CD8-positive, alpha-beta T cell (primary cell): ENCODE measurements at places on chromosomes 1 and 21. TPM values are rescaled to one million over a fixed set of nuclear protein-coding genes. Genes with fewer than 3 reads are reported as not detected.

DNA sequence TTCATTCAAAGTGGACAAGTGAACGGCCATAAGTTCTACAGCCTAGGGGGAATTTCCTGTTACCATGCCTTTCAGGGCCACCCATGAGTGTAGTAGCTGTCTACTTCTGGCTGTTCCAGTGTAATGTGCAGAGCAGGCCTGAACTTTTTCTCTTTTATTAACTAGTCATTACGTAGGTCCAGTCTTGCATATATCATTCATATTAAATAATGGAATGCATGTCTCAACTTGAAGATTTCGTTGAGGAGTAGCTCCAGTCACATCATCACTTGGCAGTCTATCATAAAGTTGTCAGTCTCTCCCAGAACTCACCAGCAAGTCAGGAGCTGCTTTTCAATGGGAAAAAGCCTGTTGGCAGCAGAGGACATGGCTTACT lies 12.0 kb upstream of the GIPC2 start:
- DNase-seq: no peak

- no peak for DNase-seq
Measured at GRCh38 chr1:247113094-247113497, 8.9 kb upstream of the ZNF669 start.

DNA sequence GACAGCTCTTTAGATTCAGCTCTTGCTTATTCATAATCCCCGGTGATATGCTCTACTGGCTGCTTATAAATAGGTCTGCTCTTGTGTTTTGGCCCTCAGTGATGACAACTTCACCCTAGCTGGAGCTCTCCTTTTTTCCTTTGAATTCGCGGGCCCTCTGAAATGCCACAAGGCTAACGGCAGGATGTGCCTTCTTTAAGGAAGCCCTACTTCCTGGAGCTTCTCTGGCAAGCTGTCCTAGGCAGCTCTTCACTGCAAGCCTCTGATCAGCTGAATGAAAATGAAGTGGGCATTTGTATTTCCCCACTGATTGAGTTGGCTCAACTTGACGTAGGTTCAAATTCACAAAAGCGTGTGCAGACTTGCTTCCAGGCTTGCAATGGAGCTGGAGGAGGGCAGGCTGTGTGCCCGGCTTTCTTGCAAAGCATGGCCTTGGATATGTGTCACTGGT lies 22.2 kb downstream of the SGIP1 start:
- no peak for DNase-seq

DNA sequence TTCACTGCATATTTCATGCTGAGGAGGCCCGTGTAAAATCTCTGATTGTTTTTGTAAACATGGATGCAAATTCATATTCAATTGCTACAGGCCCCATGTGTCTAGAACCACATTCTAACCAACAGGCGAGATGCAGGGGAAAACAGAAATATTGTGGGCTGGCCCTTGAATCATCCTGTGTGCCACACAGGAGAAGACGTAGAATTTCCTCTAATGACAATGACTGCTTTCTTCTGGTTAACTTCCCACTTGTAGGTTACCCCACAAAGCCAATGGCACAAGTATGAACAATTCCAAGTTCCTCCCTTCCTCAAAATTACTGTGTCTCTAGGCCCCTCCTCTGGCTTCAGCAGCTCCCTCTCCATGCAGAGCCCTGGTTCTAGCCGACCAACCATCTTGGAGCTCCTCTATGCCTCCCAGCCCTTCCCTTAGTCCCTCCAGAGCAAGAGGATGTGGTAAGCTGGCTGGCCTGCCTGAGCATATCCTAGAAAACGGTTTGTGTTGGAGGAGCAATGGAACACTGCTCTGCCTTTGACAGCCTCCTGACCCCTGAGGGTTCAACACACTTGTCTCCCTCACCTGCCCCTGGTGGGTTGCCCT lies 205.2 kb downstream of the HS2ST1 start:
- no peak for DNase-seq

DNA sequence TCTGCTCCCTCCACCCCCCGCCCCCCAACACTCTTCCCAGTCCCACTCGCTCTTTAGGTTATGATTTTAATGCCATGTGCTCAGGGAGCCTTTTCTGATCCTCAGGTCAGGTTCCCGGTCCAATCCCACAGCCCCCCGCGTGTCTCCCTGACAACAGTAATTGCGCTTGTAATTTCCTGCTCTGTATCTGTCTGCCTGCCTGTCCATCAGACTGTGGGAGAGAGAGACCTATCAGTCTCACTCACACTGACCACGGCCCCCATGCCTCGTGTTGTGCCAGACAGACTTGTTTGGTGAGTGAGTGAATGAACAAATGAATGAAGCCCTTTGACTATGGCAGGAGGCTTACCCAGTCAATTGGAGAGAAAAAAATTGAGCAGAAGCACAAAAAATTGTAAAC lies 50.8 kb upstream of the ECE1 start:
- DNase-seq: no peak

DNA sequence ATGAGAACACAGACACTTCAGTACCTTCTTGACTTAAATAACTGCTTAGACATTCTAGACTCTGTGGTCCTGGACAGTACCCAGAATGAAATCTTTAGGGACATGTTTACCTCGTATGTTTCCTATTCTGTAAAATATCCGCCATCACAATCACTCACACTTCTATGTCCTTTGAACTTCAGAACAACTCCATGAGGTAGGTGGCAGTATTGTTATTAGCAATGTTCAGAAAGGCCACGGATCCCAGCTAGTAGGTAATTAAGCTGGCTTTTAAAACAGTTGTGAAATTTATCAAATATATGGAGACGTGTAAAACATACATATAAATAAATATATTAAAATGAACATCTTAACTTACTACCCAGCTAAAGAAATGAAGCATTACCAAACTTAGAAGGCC lies 83.4 kb downstream of the CACHD1 start:
- no peak for DNase-seq

- DNase-seq: no peak
Measured at GRCh38 chr1:193974286-193974798, 787.9 kb upstream of the B3GALT2 start.

DNA sequence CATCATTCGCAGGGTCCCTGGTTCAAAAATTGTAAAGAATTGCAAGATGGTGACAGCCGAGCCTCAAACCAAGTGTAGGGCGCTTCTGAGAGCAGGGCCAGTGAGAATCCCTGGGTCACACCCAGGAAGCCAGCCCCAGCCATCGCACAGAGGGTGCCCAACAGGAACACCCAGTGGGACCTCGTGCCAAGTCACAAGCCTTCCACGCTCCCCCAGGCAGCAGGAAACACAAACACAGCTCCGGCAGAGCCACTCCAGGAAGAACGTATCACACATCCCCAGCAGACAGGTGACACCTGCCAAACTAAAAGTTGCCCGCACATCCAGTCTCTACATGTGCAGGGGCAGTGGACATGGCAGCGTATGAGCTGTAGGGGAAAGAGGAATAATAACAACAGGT lies 20.2 kb downstream of the DHRS3 start:
- no peak for DNase-seq

- no peak for DNase-seq
Measured at GRCh38 chr1:97727029-97727428, 193.8 kb downstream of the DPYD start.

- DNase-seq: peak; percentile 3
Measured at GRCh38 chr1:175373786-175374623, 181.4 kb upstream of the KIAA0040 start.

- DNase-seq: no peak
Measured at GRCh38 chr1:219744652-219745469, 132.0 kb upstream of the ZC3H11B start.

DNA sequence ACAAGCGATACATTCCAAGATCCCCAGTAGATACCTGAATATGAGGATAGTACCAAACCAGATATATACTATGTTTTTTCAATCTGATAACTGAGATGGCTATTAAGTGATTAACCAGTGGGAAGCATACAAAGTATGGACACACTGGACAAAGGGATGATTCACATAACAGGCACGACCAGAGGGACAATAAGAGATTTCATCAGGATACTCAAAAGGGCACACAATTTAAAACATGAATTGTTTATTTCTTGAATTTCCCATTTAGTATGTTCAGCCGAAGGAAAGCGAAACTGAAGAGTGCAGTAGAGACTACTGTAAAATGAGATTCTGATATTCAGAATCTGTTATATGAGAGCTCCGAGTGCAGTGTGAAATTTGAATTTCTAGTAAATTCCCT lies 10.6 kb downstream of the ZZZ3 start:
- DNase-seq: no peak

DNA sequence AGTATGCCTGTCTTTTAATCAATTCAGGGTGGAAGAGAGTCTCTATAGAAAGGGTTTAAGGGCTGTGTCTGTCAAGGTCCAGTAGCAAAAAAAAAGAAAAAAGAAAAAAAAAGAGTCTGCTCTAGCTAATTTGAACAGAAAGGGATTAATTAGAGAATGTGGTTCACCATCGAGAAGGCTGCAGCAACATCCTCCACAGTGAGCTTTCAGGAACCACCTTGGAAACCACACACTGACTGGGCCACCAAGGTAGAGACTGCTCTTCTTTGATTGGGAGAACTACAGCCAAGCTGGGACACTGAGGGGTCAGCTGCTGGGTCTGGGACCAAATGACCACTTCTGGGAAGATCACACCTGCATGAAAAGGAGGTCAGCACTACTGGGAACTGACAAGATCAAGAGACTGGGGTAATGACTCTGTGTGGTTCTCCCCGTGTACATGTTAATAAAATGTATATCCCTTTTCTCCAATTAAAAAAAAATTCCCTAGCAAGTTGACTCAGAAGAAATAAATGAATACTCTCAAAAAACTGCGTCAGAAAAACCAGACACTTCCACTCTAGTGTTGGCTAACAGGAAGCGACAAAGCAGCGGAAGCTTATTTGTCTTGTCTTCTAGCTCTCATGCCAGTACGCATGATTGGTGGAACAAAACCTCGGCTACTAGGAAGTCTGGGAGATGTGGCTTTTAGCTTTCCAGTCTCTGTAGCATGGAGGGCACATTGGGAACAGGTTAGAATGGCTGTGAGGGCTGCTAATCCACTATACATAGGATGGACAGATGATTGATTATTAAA lies 60.0 kb upstream of the IVNS1ABP start:
- no peak for DNase-seq

DNA sequence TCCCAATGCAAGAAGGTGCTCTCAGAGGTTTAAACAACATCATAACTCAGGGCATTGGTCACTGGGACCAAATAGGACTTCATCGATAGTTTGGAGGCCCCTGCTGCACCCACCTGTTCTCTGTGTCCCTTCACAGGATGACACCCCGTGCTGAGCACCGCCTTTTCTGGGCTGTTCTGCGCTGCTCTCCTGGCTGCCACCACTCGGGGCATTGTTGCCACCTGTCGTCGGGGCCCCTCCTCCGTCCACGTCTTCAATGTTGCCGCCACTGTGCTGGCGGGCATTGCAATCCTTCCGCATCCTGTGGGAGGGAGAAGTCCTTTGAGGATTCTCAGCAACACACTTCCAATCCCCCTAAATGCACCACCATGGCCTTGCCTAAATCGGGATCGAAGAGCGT lies 47.7 kb downstream of the NTPCR start:
- no peak for DNase-seq

DNA sequence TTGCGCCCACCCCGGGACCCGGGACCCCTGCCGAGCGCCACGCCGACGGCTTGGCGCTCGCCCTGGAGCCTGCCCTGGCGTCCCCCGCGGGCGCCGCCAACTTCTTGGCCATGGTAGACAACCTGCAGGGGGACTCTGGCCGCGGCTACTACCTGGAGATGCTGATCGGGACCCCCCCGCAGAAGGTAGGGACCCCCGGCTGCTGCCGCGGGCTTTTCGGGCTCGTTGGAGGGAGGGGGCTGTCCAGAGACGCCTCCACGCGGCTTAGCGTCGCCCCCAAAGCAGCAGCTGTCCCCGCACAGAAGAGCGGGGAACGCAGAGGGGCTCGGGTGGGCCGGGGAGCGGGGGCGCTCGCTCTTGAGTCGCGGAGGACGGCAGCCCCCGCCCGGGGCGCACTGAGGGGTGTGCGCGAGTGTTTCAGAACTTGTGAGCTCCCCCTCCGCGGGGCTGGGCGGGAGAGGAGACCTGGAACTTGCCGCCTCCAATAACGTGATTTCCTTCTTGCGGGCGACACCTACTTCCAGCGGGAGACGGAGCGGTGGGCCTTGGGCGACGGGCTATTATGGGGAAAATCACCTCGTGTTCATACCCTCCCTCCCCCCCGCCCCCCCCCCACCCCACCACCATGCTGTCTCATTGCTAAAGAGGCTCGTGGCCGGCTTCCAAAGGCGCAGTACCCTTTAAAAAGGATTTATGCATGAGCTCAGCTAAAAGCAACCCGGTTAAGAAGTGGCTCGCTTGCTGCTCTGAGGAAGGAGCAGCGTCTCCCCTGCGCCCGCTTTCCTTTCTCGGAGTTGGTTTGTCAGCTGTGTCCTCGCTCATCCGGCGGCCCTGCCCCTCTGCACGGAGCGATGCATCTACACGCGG lies 664 bp downstream of the BACE2 start:
- DNase-seq: peak; percentile 2

DNA sequence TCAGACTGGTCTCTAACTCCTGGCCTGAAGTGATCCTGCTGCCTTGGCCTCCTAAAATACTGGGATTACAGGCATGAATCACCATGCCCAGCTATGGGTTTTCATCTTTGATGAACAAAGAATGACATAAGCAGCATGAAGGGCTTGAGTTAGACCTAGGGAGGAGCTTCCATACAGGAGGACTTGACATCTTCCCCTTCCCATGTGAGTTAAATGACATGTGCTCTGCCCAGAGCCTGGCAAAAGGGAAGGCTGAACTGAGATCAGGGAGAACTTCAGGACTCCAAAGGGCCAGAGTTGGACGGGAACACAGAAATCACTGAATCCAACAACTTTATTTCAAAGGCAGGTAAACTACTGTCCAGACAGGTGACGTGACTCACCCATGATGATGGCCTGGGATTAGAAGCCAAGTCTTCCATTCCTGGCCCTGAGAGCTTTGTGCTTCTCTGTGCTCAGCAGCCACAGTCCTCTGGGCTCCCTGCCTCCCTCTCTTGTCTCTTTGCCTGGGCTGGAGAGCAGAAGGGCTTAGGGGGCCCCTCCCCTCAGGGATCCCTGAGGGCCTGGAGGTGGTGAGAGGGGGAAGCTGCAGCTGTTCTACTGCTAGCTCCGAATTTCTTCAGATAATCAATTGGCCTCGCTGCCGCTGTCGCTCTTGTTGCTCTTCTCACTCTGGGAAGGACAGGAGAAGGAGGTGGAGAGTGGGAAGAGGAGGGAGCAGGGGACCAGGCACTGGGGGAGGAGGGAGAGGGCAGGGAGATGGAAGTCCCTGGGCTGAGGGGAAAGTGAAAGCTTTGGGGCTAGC lies 7.6 kb downstream of the NHLH1 start:
- DNase-seq: no peak

DNA sequence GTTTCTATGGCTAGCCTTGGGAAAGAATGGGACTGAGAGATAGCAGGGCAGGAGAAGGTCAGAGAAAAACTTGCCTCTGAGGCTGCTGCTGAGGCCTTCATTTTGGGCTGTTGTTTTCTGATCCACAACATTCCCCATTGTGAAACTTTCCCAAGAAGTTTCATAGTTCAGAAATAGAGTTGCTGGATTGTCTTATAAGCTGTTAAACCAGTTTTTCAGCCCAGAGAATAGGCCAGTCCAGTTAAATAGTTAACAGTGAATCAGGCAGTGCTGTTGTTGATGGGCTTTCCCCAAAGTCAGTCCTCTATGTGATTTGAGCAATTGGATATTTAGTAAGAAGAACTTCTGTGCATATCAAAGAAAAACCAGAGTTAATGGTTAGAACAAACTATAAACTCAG lies 77.0 kb downstream of the C21orf91 start:
- no peak for DNase-seq

- no peak for DNase-seq
Measured at GRCh38 chr1:7632176-7632575, 138.9 kb upstream of the VAMP3 start.

The DNAH14 gene
- total RNA-seq: not detected

The PRELP gene
- total RNA-seq: not detected

The GPR161 gene
- total RNA-seq: not detected

The SLC6A9 gene
- not detected for total RNA-seq

The OR2AK2 gene
- 0.62 TPM for total RNA-seq

The LCE1E gene
- total RNA-seq: not detected

The KLHL12 gene
- total RNA-seq: 17.9 TPM

The CR1L gene
- total RNA-seq: not detected
